ENCODE measurements at places on chromosomes 5 and 9.

DNA sequence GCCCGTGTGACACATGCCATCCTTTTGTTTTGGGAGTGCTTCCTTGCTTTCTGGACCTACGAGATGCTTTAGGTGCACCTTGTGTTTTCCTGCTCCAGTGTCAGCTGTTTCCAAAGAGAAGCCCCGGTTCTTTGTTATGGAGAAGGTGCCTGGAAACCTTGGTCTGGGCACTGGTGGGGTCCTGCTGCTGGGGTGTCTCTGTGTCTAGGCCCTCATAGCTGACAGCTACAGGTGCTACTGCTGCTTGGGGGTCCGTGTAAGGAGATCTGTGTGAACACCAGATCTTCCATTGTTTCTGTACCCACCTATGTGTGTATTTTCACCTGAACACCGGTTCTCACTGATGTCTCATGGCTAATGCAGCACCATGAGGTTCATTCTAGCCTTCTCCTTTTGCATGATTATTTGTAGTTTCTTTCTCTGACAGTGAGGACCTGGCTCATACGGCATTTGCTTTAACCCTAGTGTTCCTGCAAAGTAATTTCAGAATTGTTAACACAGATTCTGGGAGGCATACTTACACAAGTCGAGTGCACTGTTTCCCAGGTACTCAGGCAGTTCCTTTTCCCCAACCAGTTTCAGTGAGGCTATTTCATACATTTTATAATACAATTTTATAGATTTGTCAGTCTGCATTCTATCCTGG is 13.2 kb upstream of the FAM120AOS start:
- no peak for DNase-seq

DNA sequence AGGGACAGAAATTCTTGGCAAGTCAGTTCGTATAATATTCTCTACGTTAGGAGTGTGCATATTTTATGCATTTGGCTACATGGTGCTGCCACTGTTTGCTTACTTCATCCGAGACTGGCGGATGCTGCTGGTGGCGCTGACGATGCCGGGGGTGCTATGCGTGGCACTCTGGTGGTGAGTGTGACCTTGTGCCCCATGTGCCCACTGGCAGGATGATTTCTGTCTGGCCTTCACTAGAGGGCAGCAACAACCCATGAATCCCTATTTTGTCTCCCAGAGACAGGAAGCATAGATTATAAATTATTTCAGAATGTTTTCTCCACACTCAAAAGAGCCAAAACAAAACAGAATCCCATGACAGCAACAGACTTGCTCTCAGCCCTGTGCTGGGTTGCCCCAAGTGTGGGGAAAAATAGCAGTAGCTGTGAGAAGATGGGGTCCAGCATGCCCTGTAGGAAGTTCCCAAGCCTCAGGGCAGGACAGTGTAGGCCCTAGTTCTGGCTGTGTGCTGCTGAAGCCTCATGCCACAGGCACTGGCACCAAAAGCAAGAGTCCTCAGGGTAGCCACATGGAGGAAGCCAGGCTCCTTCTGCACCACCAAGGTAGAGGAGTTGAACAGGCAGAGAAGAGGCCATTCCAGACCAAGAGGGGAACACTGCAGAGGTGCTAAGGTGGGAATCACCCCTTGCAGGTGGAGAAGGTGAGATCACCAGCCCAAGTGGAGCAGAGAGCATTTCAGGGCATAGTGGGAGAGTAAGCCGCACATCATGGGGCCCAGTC is 16.0 kb downstream of the SLC22A5 start:
- no peak for DNase-seq

- no peak for DNase-seq
Measured at GRCh38 chr9:125886365-125886764, 139.2 kb downstream of the PBX3 start.

DNA sequence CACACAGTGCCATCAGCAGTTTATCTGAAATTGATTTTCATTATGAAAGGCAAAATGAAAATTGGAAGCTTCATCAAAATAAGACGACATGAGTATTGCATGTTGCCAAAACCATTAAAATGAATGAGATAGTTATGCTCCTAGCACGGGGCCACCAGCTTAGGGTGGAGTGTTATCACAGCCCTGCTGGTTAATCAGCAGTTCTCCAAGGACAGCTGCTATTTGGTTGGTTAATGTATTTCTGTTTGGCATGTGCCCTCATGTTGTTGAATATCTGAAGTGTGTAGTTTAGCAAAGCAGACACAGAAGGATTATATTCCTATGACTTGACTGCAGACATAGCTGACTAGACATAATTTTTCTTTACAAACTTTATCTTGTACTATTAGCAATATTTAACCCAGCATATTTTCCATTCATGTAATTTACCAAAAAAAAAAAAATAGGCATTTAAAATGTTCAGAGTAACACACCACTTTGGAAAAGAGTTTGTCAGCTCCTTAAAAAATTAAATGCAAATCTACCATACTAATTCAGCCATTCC is 98.6 kb upstream of the PIK3R1 start:
- DNase-seq = no peak

- DNase-seq = no peak
Measured at GRCh38 chr9:121646992-121647391, 4.4 kb upstream of the DAB2IP start.

GRCh38 chr9:76598981-76599380 is 140.0 kb downstream of the GCNT1 start:
- no peak for DNase-seq
